PC-9 (cell line): ENCODE measurements at places on chromosomes 3 and 15. TPM values are rescaled to one million over a fixed set of nuclear protein-coding genes. Genes with fewer than 3 reads are reported as not detected.

DNA sequence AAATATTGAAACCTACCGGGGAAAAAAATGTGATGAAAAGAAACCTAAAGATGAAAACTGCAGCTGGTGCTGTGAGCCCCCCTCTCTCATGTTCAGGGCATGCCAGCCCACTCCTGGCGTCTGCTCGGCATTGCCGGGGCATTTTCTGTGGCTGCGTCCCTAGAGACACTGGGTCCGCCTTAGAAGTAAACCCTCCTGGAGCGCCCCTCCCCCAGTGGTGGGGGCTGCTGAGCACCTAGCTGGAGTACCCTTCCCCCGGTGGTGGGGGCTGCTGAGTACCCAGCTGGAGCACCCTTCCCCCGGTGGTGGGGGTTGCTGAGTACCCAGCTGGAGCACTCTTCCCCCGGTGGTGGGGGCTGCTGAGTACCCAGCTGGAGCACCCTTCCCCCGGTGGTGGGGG, 24.5 kb upstream of the GABRA5 start:
- H3K27ac ChIP-seq, result no peak overlapping the region
- no peak overlapping the region for H3K4me3 ChIP-seq
- H3K36me3 ChIP-seq, result no peaks in the 10 kb centered on the region
- DNase-seq, result no peak
- H3K27me3 ChIP-seq, result peaks cover 6% of the 10 kb centered on the region; the same call in 1 of the 2 replicates

DNA sequence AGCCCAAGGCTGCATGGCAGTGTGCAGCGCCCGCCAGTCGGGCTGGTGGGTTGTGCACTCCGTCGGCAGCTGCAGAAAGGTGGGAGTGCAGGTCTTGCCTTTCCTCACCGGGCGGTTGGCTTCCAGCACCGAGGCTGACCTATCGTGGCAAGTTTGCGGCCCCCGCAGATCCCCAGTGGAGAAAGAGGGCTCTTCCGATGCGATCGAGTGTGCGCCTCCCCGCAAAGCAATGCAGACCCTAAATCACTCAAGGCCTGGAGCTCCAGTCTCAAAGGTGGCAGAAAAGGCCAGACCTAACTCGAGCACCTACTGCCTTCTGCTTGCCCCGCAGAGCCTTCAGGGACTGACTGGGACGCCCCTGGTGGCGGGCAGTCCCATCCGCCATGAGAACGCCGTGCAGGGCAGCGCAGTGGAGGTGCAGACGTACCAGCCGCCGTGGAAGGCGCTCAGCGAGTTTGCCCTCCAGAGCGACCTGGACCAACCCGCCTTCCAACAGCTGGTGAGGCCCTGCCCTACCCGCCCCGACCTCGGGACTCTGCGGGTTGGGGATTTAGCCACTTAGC, 4.3 kb downstream of the ISL2 start:
- no peak overlapping the region for H3K27ac ChIP-seq
- H3K27me3 ChIP-seq, result no peaks in the 10 kb centered on the region
- DNase-seq, result no peak

- no peaks in the 10 kb centered on the region for H3K27me3 ChIP-seq
- no peak overlapping the region for H3K27ac ChIP-seq
- H3K36me3 ChIP-seq, result no peaks in the 10 kb centered on the region
- H3K4me3 ChIP-seq, result no peak overlapping the region
Observed at GRCh38 chr3:113223475-113224281, 12.3 kb downstream of the BOC start.

Gene STRA6
- 64.9 and 83.6 TPM in 2 replicates for total RNA-seq

GRCh38 chr3:138914870-138915502, 32.0 kb downstream of the FOXL2 start:
- H3K27me3 ChIP-seq, result no peaks in the 10 kb centered on the region
- H3K36me3 ChIP-seq, result no peaks in the 10 kb centered on the region
- DNase-seq, result no peak
- H3K4me3 ChIP-seq, result peak overlapping the region; percentile 75; the same call in 1 of the 2 replicates

GRCh38 chr3:48088056-48088748, 72.0 kb upstream of the MAP4 start:
- peaks cover 24% of the 10 kb centered on the region for H3K4me1 ChIP-seq
- DNase-seq, result no peak
- H3K4me3 ChIP-seq, result peak overlapping the region; percentile 73
- H3K27me3 ChIP-seq, result no peaks in the 10 kb centered on the region
- H3K27ac ChIP-seq, result peak overlapping the region; percentile 90

- no peaks in the 10 kb centered on the region for H3K27me3 ChIP-seq
- no peak overlapping the region for H3K27ac ChIP-seq
- H3K4me3 ChIP-seq, result no peak overlapping the region
- H3K36me3 ChIP-seq, result no peaks in the 10 kb centered on the region
- H3K4me1 ChIP-seq, result no peaks in the 10 kb centered on the region
Observed at GRCh38 chr3:148147903-148148302, 549.8 kb upstream of the AGTR1 start.

GRCh38 chr3:167209011-167209410, 171.1 kb downstream of the ZBBX start:
- no peaks in the 10 kb centered on the region for H3K36me3 ChIP-seq
- DNase-seq, result no peak
- H3K27ac ChIP-seq, result no peak overlapping the region
- no peaks in the 10 kb centered on the region for H3K27me3 ChIP-seq
- no peak overlapping the region for H3K4me3 ChIP-seq

DNA sequence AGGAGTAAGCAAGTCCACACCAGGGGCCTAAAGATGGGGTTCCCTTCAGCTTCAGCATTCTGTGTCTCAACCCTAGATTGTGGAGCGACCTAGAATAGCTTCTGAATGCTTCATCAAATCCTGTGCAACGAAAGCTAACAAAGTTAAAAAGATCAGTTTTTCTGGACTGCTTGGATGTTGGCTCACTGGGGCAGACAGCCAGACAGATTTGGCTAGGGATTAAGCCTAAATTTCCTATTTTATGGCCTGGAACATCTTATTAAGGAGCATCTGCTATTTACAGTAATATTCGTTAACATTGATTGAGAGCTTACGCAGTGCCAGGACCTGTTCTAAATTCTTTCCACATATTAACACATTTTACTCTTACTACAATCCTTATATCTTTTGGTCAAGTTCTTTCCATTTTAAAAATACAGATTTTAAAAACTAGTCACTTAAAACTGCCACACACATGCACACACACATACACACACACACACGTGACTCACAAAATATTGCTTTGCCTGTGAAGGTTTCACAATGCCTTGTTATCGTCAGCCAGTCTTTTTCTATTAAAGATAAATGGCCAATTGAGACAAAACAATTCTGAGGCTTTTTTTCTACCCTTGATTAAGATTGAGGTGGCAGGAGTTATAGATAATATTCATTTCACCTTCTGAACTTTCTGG, 173.3 kb upstream of the SNTN start:
- DNase-seq, result no peak
- H3K36me3 ChIP-seq, result no peaks in the 10 kb centered on the region
- H3K27me3 ChIP-seq, result 0 out of 2 replicates have a peak, but pooled peaks cover 3% of the 10 kb centered on the region
- no peaks in the 10 kb centered on the region for H3K4me1 ChIP-seq
- H3K4me3 ChIP-seq, result no peak overlapping the region

DNA sequence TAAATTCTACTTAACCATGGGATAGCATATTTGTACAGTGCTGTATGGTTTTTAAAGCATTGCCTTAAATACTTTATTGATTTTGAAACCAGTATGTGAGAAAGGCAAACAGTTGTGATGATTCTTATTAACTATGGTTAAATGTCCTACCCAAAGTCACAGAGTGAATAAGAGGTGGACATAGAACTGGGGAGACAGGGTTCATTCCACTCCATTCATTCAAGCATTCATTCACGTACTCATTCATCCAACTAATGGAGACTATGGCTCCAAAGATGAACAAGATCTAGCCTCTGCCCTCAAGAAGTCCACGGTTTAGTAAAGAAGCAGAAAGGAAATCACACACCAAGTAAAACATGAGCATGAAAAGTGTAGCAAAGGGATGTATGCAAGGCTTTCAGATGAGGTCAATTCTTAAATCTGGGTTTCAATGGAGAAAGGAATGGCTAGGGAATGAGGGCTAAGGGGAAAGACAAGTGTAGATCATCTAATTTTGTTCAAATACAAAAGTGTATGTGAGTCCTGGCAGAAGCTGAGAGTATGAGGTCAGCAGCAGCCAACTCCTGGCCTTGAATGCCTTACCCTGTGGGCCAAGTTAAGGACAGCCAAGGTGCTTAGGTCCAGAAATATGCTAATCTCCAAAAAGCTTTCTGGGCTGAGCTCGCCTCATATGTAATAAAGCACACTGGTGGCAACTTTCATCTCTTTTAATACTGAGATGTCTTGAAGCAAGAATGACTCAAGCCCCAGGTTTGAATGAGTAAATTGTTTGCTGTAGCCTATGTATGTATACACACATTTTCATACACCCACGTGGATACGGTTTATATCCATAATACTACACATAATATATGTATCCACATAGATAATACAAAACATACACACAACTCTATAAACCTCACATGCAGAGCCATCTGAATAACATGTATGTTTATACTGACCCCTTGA, 4.3 kb downstream of the TNIK start:
- H3K27ac ChIP-seq, result no peak overlapping the region
- no peak for DNase-seq
- H3K4me1 ChIP-seq, result peaks cover 25% of the 10 kb centered on the region
- H3K27me3 ChIP-seq, result no peaks in the 10 kb centered on the region
- H3K4me3 ChIP-seq, result no peak overlapping the region

Gene CYP8B1
- total RNA-seq, result not detected in 2 replicates
